ENCODE measurements at places on chromosomes 6 and 20. TPM values are rescaled to one million over a fixed set of nuclear protein-coding genes. Genes with fewer than 3 reads are reported as not detected.

- H3K4me1 ChIP-seq = peaks cover 3% of the 10 kb centered on the region
- DNase-seq = no peak
- no peaks in the 10 kb centered on the region for H3K27me3 ChIP-seq
- H3K4me3 ChIP-seq = no peak overlapping the region
These were observed 4.6 kb downstream of the MAS1L start for GRCh38 chr6:29483186-29483585.

GRCh38 chr20:6866741-6867140 lies 99.3 kb downstream of the BMP2 start:
- H3K4me3 ChIP-seq = no peak overlapping the region
- H3K27ac ChIP-seq = no peak overlapping the region
- no peaks in the 10 kb centered on the region for H3K36me3 ChIP-seq
- no peaks in the 10 kb centered on the region for H3K27me3 ChIP-seq
- H3K4me1 ChIP-seq = no peaks in the 10 kb centered on the region
- DNase-seq = peak; percentile 6

DNA sequence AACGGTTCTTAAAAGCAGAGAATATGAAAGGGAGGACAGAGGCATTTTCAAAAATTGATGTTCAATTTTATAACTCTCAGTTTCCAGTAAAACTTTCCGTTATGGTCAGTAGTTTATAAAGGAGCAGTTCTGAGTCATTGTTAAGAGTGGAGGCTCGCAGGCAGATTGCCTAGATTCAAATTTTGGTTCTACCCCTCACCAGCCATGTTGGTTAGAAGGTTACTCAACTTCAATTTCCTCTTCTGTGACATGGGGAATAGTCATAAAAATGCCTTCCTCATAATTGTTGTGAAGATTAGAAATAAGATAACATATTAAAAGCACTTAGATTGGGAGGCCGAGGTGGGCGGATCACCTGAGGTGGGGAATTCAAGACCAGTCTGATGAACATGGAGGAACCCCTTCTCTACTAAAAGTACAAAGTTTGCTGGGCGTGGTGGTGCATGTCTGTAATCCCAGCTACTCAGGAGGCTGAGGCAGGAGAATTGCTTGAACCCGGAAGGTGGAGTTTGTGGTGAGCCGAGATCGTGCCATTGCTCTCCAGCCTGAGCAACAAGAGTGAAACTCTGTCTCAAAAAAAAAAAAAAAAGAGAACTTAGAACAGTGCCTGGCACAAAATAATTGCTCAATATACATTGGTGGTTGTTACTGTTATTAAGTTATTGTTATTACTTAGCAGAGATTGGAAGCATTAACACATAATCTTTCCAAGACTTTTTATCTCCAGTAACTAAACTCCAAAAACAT lies 348.9 kb downstream of the NRN1 start:
- H3K36me3 ChIP-seq = no peaks in the 10 kb centered on the region
- H3K27me3 ChIP-seq = no peaks in the 10 kb centered on the region

GRCh38 chr20:9032758-9033157 lies 36.1 kb upstream of the PLCB4 start:
- H3K4me1 ChIP-seq = peaks cover 3% of the 10 kb centered on the region
- H3K4me3 ChIP-seq = no peak overlapping the region
- H3K36me3 ChIP-seq = no peaks in the 10 kb centered on the region

- no peaks in the 10 kb centered on the region for H3K27me3 ChIP-seq
- H3K4me3 ChIP-seq = no peak overlapping the region
- DNase-seq = no peak
- no peak overlapping the region for H3K27ac ChIP-seq
- no peaks in the 10 kb centered on the region for H3K36me3 ChIP-seq
These were observed 35.6 kb upstream of the PNRC1 start for GRCh38 chr6:89045011-89045387.

DNA sequence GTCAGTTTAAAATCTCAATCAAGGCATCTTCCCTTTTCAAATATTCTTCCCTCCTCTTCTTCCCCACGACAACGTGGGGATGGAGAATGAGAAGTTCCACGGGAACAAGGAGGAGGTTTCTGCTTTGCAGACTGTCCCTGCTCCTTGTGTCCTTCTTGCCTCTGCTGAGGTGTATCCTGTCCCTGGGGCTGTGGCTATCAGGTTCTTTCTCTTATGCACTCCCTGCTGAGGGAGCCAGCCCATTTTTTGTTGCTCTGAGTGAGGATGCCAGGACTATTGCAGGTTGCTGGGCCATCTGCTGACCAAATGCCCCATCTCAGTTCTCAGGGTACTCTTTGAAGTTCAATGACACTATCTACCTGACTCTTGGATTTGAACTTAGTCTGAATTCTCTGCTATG lies 533.6 kb downstream of the RNF144B start:
- DNase-seq = no peak
- H3K27me3 ChIP-seq = no peaks in the 10 kb centered on the region
- no peak overlapping the region for H3K27ac ChIP-seq
- H3K36me3 ChIP-seq = no peaks in the 10 kb centered on the region
- no peaks in the 10 kb centered on the region for H3K4me1 ChIP-seq

GRCh38 chr20:17662333-17663039 lies 19.6 kb downstream of the RRBP1 start:
- H3K36me3 ChIP-seq = peaks cover 28% of the 10 kb centered on the region
- peak; percentile 57 for DNase-seq
- no peak overlapping the region for H3K4me3 ChIP-seq
- H3K27me3 ChIP-seq = no peaks in the 10 kb centered on the region
- H3K4me1 ChIP-seq = peaks cover 46% of the 10 kb centered on the region

GRCh38 chr6:118899948-118900347 lies 6.0 kb downstream of the ASF1A start:
- H3K27ac ChIP-seq = no peak overlapping the region
- H3K4me3 ChIP-seq = no peak overlapping the region
- peaks cover 16% of the 10 kb centered on the region for H3K4me1 ChIP-seq
- H3K36me3 ChIP-seq = peaks cover 28% of the 10 kb centered on the region
- DNase-seq = no peak

DNA sequence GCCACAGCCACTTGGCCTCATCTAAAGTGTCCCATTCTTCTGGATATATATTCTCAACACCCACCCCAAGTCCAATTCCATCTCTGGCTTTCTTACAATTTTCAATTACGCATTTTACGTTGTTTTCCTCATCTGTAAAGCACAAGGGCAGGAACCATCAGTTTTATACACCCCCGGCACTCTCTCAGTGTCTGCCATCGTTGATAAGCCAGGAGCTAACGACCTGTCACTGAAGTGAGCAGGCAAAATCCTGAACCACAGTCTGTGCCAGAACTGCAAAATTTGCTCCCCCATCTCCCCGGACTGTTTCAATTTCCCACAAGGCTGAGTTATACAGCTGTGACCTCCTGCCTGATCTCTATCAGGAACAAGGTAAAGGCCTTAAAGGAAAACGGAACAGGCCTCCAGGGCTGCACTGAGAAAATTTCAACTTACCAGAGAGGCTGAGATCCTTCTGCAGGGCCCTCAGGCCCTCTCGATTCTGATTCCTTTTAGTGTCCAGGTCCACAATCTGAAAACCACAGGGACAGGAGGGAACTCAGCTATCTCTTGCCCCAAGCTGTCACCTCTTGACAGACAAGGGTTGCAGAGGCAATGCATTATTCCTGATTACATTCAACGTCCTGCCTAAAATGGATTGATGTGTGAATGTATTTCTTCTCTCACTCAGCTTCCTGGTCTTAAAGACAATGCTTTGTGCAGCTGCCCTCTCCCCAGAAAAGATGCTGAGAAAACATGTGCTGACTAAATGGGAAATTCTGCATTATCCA lies 1.8 kb downstream of the PDRG1 start:
- H3K27me3 ChIP-seq = peaks cover 3% of the 10 kb centered on the region
- H3K4me3 ChIP-seq = no peak overlapping the region
- peaks cover 26% of the 10 kb centered on the region for H3K36me3 ChIP-seq
- H3K4me1 ChIP-seq = peaks cover 11% of the 10 kb centered on the region

- no peak overlapping the region for H3K27ac ChIP-seq
- no peak for DNase-seq
These were observed 31.0 kb downstream of the SIRPA start for GRCh38 chr20:1926237-1926636.

DNA sequence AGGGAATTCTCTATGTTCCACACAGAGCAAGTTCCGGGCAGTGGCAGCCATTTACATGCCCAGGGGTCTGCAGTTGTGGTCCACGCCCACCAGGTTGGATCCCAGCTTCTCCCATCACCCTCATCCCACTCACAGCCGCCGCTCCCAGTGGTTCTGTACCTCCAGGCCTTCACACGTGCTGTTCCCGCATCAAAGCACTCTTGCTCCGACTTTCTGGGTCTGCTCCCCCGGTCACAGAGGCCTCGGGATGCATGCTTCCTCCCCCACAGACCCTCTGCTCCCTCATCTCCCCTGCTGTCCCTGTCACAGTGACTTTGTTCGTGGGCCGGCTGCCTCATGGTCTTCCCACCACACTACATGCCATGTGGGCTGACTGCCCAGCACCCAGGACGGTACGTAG lies 332.5 kb downstream of the TAF4 start:
- H3K4me3 ChIP-seq = no peak overlapping the region
- no peak overlapping the region for H3K27ac ChIP-seq
- no peaks in the 10 kb centered on the region for H3K36me3 ChIP-seq
- H3K4me1 ChIP-seq = peaks cover 5% of the 10 kb centered on the region
- H3K27me3 ChIP-seq = no peaks in the 10 kb centered on the region

GRCh38 chr6:2209226-2209809 lies 36.1 kb downstream of the GMDS start:
- no peak overlapping the region for H3K27ac ChIP-seq
- no peaks in the 10 kb centered on the region for H3K36me3 ChIP-seq
- no peak for DNase-seq
- no peak overlapping the region for H3K4me3 ChIP-seq
- H3K27me3 ChIP-seq = no peaks in the 10 kb centered on the region

GRCh38 chr20:58349570-58349969 lies 39.5 kb upstream of the VAPB start:
- DNase-seq = peak; percentile 74
- peaks cover 38% of the 10 kb centered on the region for H3K36me3 ChIP-seq

- H3K27me3 ChIP-seq = no peaks in the 10 kb centered on the region
- peak overlapping the region; percentile 85 for H3K4me3 ChIP-seq
- peak; percentile 59 for DNase-seq
- H3K36me3 ChIP-seq = peaks cover 4% of the 10 kb centered on the region
These were observed 1.1 kb downstream of the RAB32 start for GRCh38 chr6:146544616-146545182.

DNA sequence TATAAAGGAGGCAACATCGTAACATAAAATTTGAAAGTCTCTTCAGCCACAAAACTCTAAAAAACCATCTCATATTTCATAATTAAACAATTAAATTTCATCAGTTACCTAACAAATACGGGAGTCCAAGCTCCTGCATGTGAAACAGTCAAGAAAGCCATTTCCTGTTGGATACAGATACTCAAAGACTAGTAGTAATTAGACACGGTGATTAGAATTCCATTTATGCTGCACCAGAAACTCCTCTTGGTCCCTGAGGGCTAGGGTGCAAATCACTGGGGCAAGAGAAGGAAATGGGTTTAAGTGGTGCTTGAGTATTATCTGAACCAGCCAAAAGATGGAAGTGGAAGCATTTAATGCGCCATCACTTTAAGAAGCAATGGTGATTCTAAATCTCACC lies 27.4 kb downstream of the TRAM2 start:
- H3K4me1 ChIP-seq = peaks cover 86% of the 10 kb centered on the region
- no peaks in the 10 kb centered on the region for H3K27me3 ChIP-seq
- no peak overlapping the region for H3K4me3 ChIP-seq
- DNase-seq = no peak

DNA sequence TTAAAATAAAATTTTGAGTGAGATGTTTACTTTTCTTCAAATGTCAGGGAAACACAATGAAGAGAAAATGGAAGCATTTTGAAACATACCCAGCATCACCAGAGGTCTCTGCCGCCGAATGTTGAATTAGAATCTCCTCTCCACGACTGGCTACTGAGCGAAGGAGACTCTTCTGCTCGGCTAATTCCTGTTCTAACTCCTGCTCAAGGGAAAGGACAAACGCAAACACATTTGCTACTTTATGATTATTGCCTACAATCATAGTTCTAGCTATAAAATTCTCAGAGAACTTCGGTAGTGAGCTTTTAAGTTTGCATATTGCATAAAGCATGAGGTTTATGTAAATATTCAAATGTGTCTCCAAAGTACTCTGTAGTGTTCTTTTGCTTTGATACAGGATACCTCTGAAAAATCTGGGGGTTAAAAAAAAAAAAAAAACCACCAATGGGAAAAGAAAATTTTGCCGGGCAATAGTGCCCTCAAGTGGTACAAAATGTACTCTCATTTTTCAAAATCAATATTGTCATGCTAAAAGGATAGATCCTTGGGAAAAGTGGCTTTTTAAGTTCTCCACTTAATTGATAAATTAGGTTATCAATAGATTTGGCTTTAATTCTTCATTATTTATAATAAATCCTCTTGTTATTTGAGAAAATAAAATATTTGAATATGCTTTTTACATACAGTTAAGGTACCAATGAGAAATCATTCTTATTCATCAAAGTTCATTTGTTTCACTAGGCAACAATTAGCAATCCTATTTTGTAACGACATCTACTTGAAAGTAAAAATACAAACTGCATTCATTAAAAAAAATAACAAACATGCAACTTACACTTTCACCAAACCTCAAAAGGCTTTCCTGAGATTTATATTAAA lies 369.0 kb downstream of the SYNE1 start:
- peaks cover 27% of the 10 kb centered on the region for H3K36me3 ChIP-seq
- no peak for DNase-seq
- H3K4me3 ChIP-seq = no peak overlapping the region

- no peaks in the 10 kb centered on the region for H3K27me3 ChIP-seq
- no peak for DNase-seq
- H3K4me1 ChIP-seq = peaks cover 14% of the 10 kb centered on the region
- no peak overlapping the region for H3K4me3 ChIP-seq
These were observed 32.1 kb downstream of the FNDC1 start for GRCh38 chr6:159201336-159201735.

- no peak overlapping the region for H3K27ac ChIP-seq
- DNase-seq = no peak
- H3K36me3 ChIP-seq = no peaks in the 10 kb centered on the region
These were observed 129.2 kb downstream of the MYB start for GRCh38 chr6:135310291-135310690.

- no peak for DNase-seq
- H3K4me3 ChIP-seq = no peak overlapping the region
- H3K27me3 ChIP-seq = peaks cover 6% of the 10 kb centered on the region
- H3K4me1 ChIP-seq = no peaks in the 10 kb centered on the region
- no peaks in the 10 kb centered on the region for H3K36me3 ChIP-seq
- H3K27ac ChIP-seq = no peak overlapping the region
These were observed 4.1 kb downstream of the CNBD2 start for GRCh38 chr20:35972462-35972861.

GRCh38 chr20:19849341-19850197 lies 91.5 kb downstream of the RIN2 start:
- DNase-seq = peak; percentile 56
- H3K4me1 ChIP-seq = peaks cover 9% of the 10 kb centered on the region
- H3K27me3 ChIP-seq = no peaks in the 10 kb centered on the region
- no peak overlapping the region for H3K27ac ChIP-seq
- no peak overlapping the region for H3K4me3 ChIP-seq

C20orf202 gene
- not detected for total RNA-seq

CLDN20 gene
- total RNA-seq = not detected

GSTA2 gene
- total RNA-seq = not detected

DDX43 gene
- total RNA-seq = not detected

PRR18 gene
- not detected for total RNA-seq

SAMD5 gene
- total RNA-seq = 0.93 TPM

HLA-DQB2 gene
- total RNA-seq = not detected

DSE gene
- 83.2 TPM for total RNA-seq

ZNF391 gene
- total RNA-seq = 6.0 TPM

ZBTB9 gene
- 9.8 TPM for total RNA-seq

FHL5 gene
- total RNA-seq = not detected

MATN4 gene
- 0.19 TPM for total RNA-seq

HLA-DOA gene
- 0.48 TPM for total RNA-seq

All from astrocyte (in vitro differentiated cells and primary cell).